Liver (tissue), 10 donors: ENCODE measurements at places on chromosomes 1 and 21. TPM values are rescaled to one million over a fixed set of nuclear protein-coding genes. Genes with fewer than 3 reads are reported as not detected.

GRCh38 chr1:234772345-234773147, 162.6 kb upstream of the IRF2BP2 start:
- no peak overlapping the region for H3K4me3 ChIP-seq
- no peaks in the 10 kb centered on the region for H3K4me1 ChIP-seq
- H3K27me3 ChIP-seq: no peaks in the 10 kb centered on the region
- H3K27ac ChIP-seq: peak overlapping the region; percentile 35
- peak; percentile 84 for DNase-seq
- H3K36me3 ChIP-seq: no peaks in the 10 kb centered on the region

DNA sequence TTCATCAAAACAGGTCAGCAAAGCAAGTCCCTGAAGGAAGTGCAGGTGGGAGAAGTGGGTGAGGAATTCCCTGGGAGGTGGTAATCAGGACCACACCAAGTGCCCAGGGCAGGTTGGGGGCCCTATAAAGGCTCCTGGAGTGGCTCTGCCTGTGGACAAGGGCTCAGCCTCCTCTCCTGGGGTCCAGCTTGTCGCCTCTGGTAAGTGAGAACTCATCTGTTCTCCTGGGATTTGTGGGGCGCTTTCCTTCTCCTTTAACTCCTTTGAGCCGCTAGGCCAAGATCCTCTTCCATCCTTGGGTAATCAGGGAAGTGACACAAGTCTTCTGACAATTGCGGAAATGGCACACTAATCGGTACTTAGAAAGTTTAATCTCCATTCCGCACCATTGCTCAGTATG, at the start of gene SPRR4:
SPRR4 (plus strand) TSS at position 154 of the 400 bp plus-strand sequence. CDS start 1,243 bp downstream, outside the sequence.
- DNase-seq: peak; percentile 23
- H3K4me3 ChIP-seq: no peak within 1 kb of the TSS
- no peaks in the 10 kb centered on the region for H3K36me3 ChIP-seq
- no peaks in the 10 kb centered on the region for H3K27me3 ChIP-seq
- no peak within 1 kb of the TSS for H3K27ac ChIP-seq
- H3K4me1 ChIP-seq: no peaks in the 10 kb centered on the region

The SLAMF1 gene
- polyA plus RNA-seq: 0.21 TPM

DNA sequence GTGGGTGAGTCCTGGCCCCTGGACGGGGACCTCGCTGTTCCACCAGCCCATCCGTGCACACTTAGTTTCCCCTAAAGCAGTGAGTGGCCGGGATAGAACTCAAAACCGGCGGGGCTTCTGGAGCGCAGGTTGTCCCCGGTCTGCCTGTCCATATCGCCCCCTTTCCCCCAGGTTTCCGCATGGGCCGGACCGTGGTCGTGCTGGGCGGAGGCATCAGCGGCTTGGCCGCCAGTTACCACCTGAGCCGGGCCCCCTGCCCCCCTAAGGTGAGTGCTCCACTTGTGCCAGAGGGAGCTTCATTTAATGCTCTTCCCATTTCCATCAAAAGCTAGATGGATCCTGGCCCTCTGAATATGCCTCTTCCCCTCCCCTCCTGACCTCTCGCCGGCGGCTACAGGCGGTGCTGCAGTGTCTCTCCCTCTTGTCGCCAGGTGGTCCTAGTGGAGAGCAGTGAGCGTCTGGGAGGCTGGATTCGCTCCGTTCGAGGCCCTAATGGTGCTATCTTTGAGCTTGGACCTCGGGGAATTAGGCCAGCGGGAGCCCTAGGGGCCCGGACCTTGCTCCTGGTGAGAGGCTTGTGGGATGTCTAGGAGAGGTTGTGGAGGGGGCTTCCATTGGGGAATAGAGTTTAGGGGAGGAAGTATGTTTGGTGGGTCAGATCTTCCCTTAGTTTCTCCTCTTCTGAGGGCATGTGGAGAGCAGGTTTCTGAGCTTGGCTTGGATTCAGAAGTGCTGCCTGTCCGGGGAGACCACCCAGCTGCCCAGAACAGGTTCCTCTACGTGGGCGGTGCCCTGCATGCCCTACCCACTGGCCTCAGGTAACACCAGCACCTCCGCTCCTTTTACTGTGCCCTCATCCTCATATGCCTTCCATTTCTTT, 683 bp downstream of the PPOX start:
- H3K27me3 ChIP-seq: no peaks in the 10 kb centered on the region
- H3K4me1 ChIP-seq: peaks cover 15% of the 10 kb centered on the region

- no peaks in the 10 kb centered on the region for H3K27me3 ChIP-seq
- no peaks in the 10 kb centered on the region for H3K4me1 ChIP-seq
- no peak for DNase-seq
- no peak overlapping the region for H3K27ac ChIP-seq
- no peaks in the 10 kb centered on the region for H3K36me3 ChIP-seq
- H3K4me3 ChIP-seq: no peak overlapping the region
Measured at GRCh38 chr1:10450836-10451235, 1.0 kb downstream of the CORT start.
